IPS DF 6.9 (cell line): ENCODE measurements at places on chromosomes 7 and 10.

DNA sequence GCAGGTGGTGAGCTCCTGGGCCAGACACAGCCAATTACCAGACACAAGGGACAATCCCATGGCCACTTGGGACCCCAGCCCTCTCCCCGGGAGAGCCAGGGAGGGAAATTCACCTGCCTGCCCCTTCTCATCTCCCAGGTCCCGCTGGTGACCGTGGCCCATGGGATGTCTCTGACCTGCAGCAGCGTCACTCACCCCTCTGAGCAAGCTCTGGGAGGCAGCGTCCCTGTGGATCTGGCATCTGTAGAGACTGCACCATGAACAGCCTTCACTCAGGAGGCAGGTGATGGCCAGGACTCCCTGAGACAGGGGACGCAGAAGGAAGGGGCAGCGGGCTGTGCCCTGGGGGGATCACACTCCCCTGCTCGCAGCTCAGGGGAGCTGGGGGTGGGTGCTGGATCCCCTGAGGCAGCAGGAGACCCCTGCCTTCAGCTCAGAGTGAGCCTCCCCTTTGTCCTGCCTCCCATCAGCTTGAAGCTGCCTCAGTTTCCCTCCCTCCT lies 90.8 kb downstream of the FOXL3 start:
- DNase-seq: no peak

DNA sequence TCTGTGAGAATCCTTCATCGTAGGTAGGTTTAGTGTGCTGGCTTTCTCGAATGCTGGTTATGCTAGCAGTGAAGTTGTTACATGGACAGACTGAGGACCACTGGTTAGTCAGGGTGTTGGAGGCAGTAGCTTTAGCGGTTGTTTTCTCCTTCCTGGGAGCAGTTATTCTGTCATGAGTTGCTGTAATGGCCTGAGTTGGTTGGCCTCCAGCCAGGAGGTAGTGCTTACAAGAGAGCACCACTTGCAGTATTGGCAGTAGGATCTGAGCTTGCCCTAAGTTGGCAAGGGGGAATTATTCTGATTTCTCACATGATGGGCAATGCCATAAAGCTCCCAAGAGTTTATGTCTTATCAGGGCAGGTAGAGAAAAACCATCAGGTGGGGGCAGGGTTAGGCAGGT lies 58.0 kb downstream of the IPMK start:
- DNase-seq: no peak

DNA sequence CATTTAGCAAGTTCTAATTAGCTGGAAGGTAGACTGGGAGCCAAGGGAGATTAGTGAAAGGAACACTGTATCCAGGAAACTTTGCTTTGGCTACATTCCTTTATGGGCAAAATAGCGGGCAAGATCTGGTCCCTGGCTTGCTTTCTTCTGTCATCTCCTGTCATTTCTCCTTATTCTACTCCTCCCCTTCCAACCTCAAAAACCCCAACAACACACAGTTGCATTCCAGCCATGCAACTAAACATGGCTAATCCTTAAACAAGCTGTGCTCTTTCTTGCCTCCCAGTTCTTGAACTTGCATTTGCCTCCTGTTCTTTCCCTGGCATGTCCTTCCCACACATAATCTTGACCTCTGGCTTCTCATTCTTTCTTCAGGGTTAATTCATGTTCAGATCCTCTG lies 59.5 kb upstream of the CDCA7L start:
- DNase-seq: no peak

DNA sequence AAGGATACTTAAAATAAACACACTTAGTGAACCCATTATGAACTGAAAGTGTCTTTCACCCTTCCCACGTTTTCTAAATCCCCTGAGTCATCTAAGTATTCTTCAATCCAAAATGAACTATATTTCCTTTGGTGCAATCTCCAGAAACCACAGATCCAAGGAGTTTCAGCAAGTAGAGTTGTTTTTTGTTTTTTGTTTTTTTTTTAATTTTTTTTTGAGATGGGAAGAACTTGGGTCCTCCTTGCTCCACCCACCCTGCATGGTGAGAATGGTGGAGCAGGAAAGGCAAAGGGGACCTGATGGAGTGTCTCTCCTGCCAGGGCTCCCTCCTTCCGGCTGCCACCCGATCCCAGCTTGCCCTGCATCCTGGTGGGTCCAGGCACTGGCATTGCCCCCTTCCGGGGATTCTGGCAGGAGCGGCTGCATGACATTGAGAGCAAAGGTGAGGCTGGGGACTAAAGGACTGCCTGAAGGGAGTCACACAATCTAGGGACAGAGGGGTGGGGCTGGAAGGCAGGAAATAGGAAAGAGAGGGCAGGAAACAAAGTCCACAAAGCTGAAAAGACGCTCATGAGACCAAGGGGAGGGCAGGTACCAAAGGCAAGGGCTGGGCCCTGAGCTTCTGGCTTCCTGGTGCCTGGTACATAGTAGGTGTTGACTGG lies 12.1 kb downstream of the ATG9B start:
- DNase-seq: no peak

GRCh38 chr10:78381107-78381506 lies 347.4 kb downstream of the RPS24 start:
- DNase-seq: no peak

- no peak for DNase-seq
Observed at GRCh38 chr7:103445228-103446048, 569 bp downstream of the SLC26A5 start.
